Mucosa of descending colon (tissue), 3 donors: ENCODE measurements at places on chromosomes 1 and 21.

DNA sequence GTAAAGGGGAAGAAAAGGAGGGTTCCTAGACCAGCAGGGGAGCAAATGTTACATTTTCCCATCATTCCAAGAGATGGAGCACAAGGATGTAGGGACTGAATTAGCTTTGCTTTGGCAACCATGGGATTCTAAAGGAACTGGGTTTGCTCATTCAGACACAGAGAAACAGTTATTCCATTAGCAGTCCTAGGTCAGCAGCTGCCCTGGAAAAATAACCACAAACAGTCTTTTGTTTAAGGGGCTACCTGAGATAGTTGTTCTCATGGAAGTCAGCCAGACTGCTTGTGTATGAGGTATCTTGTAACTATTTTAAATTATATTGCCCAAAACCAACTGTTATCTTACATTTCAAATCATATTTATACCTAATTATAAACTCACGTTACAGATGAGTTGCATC is 58.4 kb upstream of the VCAM1 start:
- no peak for DNase-seq

DNA sequence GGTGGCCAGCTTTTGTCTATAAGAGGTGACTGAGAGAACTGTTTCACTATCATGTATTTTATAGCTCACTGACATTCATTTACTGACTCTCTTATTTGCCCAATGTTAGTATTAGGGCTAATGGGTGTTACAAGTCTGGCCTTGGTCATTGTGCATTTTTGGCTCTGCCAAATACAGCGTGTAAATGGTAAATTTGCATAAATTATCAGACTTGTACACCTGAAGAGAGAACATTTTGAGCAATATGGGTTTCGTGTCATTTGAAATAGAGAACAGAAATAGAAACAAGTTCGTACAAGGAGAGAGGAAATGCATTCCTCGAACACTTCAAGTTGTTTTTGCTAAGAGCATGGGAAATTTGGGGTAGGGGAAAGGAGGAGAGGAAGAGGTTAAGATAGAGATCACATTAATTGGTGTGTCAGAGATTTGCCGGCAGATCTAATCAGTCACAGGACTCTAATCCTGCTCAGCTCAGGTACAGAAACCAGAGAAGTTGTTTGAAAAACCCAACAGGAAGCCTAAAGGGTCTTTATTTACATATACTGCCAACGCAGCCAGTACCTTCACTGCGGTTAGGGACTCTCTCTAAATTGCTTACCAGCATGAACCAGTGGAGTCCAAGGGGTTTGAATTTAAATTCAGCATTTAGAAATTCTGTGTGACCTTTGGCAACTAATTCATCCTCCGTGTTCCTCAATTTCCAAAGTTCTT is 261.5 kb downstream of the GPATCH2 start:
- DNase-seq = no peak

DNA sequence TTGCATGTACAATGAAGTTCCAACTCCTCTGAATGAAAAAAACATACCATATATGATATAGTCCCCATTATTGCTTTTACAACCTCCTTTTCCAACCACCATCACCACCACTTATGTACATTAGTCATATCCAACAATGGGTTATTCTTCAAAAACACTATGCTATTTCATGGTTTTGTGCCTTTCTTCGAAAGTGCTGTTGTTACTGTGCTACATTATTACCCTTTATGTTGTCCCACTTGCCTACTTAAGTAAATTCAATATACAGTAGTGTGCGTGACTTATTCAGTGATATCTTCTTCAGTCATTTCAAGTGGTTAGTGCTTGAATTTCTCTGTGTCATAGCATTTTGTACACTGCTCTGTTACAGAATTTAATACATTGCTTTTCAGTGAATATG is 105.3 kb downstream of the ASH1L start:
- DNase-seq = no peak

DNA sequence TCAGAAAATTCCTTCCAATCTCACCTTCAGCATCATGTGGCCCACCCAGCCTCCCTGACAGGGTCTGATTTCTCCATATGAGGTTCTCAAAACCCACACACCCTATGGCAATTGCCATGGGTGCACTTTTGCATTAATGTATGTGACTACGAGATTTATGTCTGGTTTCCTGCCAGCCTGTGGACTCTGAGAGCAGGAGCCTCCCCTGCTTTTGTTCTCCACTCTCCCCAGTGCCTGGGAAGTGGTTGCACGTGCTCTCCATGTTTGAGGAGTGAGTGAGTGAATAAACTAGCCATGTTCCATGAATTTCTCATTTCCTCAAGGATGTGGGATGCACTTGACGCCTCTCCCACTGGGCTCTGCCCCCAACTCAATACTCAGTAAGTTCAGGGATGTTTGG is 91.2 kb downstream of the ACTL8 start:
- no peak for DNase-seq

GRCh38 chr1:117077267-117077666 is 17.1 kb downstream of the TTF2 start:
- no peak for DNase-seq

DNA sequence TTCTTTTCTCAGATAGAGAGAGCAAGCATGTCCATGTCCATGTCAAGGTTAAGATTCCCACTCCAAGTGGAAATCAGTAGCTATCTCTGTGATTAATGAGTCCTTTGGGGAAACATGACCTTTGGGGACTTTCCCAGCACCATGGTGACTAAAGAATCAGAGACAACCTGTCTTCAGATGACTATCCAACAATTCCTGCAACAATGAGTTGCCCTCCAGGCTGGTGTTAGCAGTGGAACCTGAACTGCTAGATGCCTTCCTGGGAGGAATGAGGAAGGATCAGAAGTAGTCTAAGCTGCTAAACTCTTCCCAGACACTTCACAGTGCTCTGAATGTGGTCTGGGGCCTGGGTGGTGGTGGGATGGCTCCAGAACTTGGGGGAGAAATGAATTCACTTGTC is 6.5 kb downstream of the S100A9 start:
- DNase-seq = no peak

DNA sequence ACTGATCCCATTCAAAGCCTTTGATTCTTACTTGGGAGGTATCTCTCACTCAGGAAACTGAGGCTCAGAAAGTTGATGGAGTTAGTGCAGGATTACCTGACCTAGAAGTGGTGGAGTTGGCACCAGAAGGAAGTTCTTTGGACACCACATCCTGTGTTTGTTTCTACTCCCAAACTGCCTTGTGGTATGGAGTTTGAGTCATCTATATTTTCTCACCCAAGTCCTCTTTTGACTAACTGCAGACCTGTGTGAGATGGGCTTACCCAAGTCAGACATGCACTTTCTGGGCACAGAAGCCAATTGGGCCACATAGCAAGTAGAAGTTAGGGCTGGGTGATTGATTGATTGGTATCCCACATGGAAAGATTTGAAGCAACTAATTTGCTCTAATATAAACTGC is 36.1 kb downstream of the FGGY start:
- DNase-seq = no peak

GRCh38 chr1:172177849-172178248 is 242.6 kb upstream of the C1orf105 start:
- no peak for DNase-seq

GRCh38 chr1:205593967-205594366 is 37.8 kb downstream of the ELK4 start:
- no peak for DNase-seq

- DNase-seq = no peak
Observed at GRCh38 chr1:172246521-172247390, 173.7 kb upstream of the C1orf105 start.

- no peak for DNase-seq
Observed at GRCh38 chr1:30933874-30934252, 25.3 kb upstream of the SDC3 start.

- no peak for DNase-seq
Observed at GRCh38 chr1:45001011-45001481, 10.1 kb downstream of the HECTD3 start.

DNA sequence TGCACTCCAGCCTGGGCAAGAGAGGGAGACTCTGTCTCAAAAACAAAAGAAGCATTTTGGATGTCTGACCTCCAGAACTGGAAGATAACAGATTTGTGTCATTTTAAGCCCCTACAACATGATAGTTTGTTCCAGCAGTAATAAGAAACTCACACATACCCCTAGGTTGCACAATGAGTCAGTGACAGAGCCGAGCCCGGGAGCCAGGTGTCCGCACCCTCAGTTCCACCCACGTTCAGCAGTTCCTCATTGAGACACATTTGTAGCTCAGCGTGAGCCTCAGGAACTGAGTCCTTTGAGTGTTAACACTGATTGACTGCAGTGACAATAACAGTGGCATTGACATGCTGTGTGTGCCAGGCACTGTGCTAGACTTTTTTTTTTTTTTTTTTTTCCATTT is 19.8 kb downstream of the LRRC38 start:
- no peak for DNase-seq

GRCh38 chr1:30332116-30333094 is 391.0 kb downstream of the MATN1 start:
- DNase-seq = no peak

DNA sequence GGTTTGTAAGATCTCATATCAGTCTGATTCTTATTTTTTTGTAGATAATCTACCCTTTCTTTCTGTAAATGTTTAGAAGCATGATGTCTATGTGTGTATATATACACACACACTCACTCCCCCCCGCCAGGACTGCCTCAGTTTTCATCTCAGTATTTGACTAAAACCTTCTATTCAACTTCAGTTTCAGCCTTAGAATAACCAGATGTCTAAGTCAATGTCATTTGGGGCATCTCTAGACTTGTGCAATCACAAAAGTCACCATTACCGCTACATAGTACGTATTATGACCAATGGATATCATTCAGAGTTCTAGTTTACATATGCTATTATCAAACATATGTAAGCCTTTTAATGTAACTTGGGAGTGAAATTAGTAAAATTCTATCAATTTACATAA is 53.3 kb upstream of the BOLA1 start:
- DNase-seq = peak; percentile 14

- DNase-seq = no peak
Observed at GRCh38 chr1:232029315-232029714, 402.7 kb downstream of the DISC1 start.

- DNase-seq = peak; percentile 73
Observed at GRCh38 chr1:212557739-212558692, 50.5 kb upstream of the ATF3 start.

DNA sequence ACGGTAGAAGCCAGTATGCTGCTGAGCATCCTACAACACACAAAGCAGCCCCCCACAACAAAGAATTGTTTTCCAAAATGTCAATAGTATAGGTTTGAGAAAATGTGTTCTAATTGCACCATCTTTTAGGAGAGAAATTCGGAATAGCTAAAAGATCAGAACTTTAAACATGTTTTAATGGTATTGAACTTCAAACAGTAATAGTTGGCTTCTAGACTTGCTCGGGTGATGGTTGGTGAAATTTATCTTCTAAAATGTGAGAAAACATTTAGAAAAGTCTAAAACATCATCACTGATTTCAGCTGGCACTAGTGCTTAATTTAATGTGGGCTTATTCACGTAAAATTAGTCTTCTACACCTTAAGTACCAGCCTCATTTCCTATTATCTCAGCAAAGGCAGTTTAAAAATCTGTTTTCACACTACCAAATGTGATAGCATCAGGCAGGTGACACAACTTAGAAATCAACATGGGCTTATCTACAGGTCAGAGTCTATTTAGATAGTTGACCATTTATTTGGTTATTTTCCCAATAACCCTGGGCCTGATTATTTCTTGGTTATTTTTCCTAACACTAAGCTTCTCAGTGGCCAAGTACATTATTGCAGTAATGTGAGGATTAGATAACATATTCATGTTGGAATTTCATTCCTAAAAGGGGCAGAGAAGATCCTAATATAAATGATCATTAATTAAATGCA is 399.3 kb upstream of the PKN2 start:
- DNase-seq = no peak

DNA sequence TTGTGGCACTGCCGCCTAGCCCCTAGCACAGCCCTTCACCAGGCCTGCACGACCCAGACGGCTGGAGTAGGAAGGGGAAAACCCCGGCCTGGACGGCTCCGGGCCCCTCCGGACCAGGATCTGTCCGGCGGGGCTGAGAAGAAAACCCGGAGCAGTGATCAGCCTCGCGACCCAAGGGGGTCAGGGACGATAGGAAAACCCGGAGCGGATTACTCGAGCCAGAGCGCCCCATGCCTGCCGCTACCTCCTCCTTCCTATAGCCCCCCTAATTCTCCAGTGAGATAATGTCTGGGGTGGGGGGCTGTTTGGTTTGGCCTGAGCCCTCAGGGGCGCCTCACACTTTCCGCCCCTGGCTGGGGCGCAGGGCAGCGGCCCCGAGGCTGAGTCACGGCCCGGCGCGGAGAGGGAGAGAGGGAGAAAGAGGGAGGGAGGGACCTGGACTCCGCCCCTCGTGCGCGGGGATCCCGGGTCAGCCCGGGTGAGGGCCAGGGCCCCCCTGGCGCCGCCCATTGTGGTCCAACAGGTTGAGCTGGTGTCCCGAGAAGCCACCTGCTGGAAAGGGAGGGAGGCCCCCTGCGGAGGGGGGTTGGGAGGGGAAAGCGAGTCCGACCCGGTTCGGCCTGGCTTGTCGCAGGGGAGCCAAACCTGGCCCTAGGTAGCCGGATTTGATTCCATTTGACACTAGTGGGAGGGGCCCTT is 1.7 kb upstream of the ZBTB7B start:
- DNase-seq = peak; percentile 97

- DNase-seq = peak; percentile 14
Observed at GRCh38 chr1:241202401-241202800, 154.6 kb downstream of the RGS7 start.

DNA sequence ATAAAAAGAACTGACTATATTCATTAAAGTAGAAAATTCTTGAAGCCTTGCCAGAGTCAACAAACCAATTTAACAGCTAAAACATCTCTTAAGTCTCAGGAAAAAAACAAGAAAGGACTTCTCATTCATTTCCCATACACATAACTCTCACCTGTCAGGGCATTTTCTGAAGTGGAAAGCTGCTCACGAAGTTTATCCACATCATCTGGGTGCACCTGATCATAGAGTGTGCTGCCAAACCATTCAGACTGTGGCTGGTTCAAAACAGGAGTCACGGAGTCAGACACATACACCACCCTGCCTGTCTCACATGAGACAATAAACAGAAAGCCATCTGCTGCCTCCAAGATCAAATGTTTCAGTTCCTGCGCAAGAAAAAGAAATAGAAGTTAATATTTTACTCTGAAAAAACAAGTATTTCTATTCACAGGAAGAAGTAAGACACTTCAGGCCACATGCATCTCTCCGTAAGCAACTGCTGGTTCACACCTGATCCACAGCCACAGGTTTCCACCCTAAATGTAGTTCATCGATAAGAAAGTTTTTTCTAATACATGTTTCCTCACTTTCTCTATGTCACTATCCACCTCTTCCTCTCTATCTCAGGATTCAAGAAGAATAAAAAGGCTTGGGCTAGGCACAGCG is 28.2 kb upstream of the CTSK start:
- peak; percentile 30 for DNase-seq

DNA sequence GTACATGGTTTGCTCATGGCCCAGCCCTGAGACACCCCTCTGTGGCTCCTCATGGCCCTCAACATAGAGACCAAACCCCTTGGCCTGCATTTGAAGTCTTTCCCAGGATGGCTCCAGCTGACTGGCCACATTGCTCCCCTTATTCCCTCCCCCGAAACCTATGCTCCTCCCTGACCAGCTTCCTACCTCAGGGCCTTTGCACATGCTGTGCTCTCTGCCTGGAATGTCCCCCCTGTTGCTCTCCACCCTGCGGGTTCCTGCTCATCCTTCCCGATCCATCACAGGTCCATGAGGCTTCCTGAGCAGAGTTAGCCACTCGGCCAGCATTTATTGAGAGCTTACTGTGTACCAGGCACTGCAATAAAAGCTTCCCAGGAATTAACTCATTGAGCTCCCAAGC is 70.9 kb upstream of the SELENON start:
- no peak for DNase-seq

- DNase-seq = no peak
Observed at GRCh38 chr1:42109600-42109999, 43.6 kb upstream of the GUCA2B start.
